Heart right ventricle (tissue), 16 donors: ENCODE measurements at places on chromosomes 6 and 20.
A peak's percentile ranks its signal among the peaks of the same experiment; 100 is the strongest.

- DNase-seq: no peak
Measured at GRCh38 chr6:131980791-131981623, 29.8 kb upstream of the CCN2 start.

DNA sequence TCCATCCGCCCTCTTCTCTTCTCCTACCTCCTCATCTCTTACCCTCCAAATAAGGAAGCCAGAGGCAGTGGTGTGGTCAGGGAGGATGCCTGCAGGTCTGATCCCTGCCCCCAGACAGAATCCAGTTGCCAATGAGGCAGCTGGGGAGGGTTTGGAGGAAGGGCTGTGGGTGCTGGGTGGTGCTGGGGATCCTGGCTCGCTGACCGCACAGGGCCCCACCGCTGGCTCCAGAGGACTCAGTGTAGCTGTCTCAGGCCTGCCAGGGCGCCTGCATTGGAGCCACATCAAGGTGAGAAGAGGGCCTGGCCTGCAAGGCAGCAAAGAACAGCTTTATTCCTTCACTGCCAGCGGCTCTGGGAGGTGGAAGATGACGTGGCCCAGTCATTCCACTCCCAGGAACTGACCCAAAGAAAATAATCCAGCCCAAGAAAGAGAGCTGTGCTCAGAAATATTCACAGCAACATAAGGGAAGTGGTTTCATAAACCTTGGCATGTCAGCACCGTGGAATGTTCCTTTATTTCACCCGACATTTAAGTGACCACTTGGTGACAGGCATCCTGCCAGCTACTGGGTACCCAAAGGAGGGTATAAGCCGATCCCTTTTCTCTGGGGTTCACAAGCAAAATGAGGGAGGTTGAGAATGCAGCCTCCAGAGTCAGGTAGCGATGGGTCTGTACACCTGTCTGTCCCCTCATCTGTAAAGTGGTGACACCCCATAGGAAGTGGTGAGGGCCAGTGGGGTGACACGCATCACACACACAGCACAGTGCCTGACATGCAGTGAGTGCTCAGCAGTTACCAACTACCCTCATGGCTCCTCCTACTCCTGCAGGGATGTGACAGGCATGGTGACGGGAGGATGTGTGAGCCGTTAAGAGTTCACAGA lies 125.1 kb downstream of the SNX5 start:
- DNase-seq: peak; percentile 69

GRCh38 chr6:31008165-31008564 lies 2.1 kb upstream of the MUC22 start:
- DNase-seq: no peak

- DNase-seq: no peak
Measured at GRCh38 chr6:82006027-82006738, 241.4 kb downstream of the IBTK start.

DNA sequence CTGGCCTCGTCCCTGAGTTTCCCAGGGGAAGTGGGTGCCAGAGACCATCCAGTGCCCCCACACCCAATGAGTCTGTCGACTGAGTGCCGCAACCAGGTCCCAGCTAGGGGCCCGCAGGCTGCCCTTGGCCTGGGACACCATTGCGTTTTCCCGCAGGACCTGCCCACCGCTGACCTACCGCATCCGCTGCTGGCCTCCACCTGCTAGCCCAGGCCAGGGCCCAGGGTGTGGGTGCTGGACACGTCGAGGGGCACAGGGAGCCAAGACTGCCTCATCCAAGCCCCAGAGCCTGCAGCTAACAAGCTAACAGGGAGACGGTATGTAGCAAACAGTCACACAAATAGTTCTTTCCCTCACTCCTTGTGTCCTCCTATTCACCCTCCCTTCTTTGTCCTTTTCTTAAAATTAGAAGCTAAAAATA lies 97.7 kb downstream of the TMEM242 start:
- no peak for DNase-seq

DNA sequence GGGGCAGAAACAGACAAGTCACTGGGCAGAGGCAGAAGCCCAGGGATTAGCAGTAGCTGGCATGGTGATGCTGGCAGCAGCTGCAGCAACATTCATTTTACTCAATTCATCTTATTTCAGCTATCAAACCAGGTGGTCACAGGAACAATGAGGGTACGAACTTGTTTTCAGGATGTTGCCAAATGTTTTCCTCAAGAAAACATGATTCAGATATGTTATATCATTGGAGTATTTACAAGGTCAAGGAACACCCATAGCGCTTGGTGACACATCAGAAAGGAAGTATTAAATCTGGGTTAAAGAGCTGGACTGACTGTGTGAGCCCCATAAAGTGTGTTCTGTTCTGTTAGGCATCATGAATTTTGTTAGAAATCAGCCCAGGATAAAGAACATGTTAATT lies 456.9 kb upstream of the ID4 start:
- DNase-seq: no peak

- no peak for DNase-seq
Measured at GRCh38 chr6:137729866-137730629, 137.0 kb upstream of the TNFAIP3 start.

DNA sequence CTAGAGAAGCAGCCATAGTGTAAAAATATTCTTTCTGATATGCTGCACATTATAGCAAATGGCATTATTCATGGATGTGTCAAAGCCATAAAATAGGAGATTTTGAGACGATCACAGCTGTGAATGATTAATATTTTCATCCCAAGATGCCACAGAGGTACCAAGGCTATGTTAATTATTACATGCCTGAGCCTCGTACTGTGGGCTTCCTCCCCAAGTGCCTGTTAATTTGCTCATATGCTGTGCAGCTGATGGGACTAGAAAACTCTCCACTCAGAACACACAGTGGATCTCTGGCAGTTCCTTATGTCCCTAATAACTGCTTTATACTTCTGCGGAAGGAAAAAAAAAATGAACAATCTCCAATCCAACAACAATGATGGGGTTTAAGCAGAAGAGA lies 184.9 kb upstream of the TSHZ2 start:
- no peak for DNase-seq

GRCh38 chr6:136409597-136409996 lies 120.0 kb upstream of the BCLAF1 start:
- DNase-seq: no peak

DNA sequence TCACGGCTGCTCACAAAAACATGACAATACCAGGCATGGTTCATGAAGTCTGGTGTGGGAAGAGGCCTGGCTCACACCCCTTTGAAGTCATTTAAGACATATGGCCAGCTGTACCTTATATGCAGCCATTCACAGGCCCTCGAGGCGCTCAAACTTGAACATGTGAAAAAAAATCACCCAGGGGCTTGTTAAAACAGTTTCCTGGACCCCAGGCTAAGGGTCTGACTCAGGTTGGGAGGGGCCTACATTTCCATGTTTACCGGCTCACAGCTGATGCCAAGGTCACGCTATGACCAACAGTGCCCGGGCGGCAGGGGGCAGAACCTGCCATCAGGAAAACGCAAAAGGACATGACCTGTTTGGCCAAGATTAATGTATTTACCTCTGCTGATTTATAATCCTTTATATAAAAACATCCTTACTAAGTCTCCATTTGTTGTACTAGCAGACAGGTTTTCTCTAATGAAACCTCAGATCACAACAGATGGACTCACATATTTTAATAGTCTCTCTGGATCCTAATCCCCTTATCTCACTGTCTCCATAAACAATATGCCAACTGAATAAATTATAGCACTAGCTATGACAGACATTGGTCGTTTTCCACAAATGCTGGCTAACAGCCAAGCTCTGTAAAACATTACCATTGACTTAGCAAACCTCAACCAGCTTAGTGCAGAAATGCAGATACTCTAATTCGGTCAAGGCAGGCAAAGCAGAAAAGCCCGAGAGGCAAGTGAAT lies 19.9 kb downstream of the EZR start:
- no peak for DNase-seq

- DNase-seq: no peak
Measured at GRCh38 chr6:122790028-122790422, 967 bp downstream of the SMPDL3A start.

GRCh38 chr6:53999088-53999755 lies 112.0 kb upstream of the MLIP start:
- DNase-seq: no peak

DNA sequence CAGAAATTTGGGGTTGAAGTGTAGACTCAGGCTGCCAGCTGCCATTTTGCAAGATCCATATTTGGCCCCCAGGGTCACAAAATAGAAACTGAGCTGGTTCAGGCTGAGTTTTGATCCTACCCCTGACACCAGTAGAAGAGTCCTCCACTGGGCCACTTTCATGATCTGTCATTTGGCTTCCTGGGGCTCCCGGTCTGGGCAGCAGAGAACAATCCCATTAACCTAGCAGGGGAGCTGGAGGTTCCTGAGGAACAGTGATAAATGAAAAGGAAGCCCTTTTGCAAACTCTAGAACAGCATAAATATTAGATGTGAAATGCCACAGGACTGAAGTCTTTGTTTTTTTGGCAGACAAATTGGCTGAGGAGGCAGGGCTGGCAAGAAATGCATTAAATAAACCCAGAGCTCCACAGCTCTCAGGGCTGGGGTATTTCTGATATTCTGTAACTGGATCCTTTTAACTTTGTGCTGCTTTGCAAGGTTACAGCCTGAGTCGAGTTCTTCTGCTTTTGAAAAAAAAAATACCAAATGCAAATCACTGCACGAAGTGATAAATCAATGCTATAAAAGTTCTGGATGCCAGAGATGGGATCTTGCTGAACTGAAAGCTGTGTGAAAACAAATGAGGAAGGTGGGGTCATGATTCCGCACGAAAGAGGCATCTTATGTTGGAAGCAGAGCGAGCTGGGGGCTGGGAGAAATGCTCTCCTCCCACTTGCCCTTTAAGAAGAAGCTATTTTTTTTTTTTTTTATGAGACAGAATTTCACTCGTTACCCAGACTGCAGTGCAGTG lies 64.4 kb downstream of the SULF2 start:
- DNase-seq: no peak

GRCh38 chr6:134467620-134468019 lies 149.7 kb upstream of the SGK1 start:
- DNase-seq: no peak

DNA sequence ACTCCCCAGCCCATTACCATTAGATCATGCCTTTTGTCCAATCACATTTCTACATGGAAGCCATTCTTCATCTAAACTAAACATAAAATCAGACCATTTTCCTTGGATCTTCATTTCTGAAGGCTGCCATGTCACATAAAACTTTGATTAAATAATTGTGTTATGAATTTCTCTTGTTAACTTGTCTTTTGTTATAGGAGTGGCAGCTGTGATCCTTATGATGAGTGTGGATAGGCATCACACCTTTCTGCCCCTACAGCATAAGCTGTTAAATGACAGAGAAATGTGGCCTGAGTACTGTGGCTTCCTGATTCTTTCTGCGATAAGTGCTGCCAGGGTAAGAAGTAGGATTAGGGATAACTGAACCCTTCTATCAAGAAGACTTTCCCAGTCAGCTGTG lies 247.1 kb upstream of the MOCS1 start:
- DNase-seq: no peak

DNA sequence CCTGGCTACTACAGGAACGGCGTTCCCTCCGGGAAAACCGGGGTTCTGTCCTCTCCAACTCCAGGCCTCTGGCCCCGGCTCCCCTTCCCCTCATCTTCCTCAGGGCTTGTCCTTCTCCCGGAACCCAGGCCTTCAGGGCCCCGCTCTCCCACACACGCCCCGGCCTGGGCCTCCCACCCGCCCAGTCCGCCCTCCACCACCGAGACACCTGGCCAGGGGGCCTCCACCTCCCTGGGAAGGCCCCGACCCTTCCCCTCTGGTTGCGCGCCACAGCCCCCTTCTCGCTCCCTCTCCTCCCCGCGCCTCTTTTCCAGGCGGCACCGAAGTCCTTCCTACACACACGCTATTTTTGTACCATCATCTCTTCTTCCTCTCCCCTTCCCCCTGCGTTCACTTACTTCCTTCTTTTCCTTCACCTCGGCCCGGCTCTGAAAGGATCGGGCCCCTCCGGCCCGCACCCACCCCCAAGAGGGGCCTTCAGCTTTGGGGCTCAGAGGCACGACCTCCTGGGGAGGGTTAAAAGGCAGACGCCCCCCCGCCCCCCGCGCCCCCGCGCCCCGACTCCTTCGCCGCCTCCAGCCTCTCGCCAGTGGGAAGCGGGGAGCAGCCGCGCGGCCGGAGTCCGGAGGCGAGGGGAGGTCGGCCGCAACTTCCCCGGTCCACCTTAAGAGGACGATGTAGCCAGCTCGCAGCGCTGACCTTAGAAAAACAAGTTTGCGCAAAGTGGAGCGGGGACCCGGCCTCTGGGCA lies 1.3 kb upstream of the SIRPA start:
- no peak for DNase-seq

- DNase-seq: no peak
Measured at GRCh38 chr20:33450867-33451266, 7.3 kb upstream of the SNTA1 start.

DNA sequence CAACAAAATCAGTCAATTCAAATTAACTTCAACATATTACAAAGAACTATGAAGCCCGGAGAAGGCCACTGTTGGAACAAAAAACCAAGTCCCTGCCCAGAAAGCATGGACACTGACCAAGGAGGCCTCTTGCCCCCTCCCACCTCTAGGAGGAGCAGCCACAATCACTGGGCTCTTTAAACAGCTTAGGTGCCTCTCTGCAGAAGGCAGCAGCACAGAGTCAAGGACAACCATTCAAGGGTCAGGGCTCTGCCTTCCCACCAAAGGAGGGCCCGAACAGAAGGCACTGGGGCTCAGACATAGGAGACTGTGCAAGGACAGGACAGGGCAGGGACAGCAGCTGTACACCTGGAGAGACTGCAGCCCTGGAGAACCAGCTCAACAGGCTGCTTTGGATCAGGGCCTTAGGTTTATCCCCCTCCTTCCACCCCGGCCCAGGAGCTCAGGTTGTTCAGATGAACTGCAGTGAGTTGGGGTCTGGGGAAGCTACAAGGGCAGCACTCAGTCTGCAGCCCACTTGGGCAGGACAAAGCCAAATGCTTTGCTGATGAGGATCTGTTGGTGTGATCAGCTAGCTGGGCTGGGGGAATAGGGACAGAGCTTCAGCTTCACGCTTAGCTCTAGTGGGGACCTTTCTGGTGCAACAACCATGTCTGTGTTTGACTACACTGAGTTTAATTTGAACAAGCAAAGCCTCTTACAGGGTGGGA lies 17.8 kb downstream of the TOMM34 start:
- DNase-seq: no peak

GRCh38 chr6:109059571-109060021 lies 35.0 kb downstream of the SESN1 start:
- DNase-seq: no peak

DNA sequence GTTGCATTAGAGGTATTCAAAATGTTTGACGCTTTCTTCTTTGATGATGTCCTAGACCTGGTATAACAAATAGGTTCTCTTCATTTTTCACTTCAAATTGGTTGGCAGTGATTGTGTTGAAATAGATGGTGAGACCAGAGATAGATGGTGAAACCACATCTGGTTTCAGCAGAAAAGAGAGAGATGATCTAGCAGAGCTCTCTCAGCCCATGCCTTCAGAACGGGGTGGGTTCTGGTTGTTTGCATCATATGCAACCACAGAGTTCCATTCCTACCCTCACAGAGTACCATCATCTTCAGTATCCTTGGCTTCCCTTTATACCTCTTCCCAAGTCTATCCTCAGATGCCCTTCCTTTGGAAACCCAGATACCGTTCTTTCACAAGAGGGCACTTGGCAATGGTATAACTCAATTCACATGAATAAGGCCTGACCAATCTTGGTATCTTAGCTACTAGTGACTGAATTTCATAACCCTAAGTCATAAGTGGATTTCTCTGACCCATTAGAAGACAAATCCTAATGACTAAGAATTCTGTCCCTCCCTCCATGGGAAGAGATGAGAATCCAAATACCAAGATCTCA lies 93.7 kb downstream of the UBE3D start:
- no peak for DNase-seq
